ENCODE measurements at places on chromosomes 7 and 10. TPM values are rescaled to one million over a fixed set of nuclear protein-coding genes. Genes with fewer than 3 reads are reported as not detected.

The EMX2 gene
- not detected for total RNA-seq

The COMMD3 gene
- total RNA-seq: 47.4 TPM

The GCK gene
- not detected for total RNA-seq

The GPC2 gene
- 0.89 TPM for total RNA-seq

The DOCK1 gene
- 40.0 TPM for total RNA-seq

The HOXA4 gene
- total RNA-seq: 8.8 TPM

The GPNMB gene
- total RNA-seq: 1.3 TPM

The WEE2 gene
- total RNA-seq: not detected

The LIPF gene
- not detected for total RNA-seq

The PPP1R9A gene
- 0.74 TPM for total RNA-seq

The PIK3AP1 gene
- not detected for total RNA-seq

The OR6B1 gene
- not detected for total RNA-seq

The POLR2J2 gene
- not detected for total RNA-seq

The OPN1SW gene
- not detected for total RNA-seq

The AKR1E2 gene
- total RNA-seq: 6.8 TPM

The CLDN15 gene
- 3.9 TPM for total RNA-seq

The ABCC2 gene
- total RNA-seq: 0.07 TPM

All from mammary microvascular endothelial cell (primary cell).